ENCODE measurements at places on chromosomes 6 and 20. TPM values are rescaled to one million over a fixed set of nuclear protein-coding genes. Genes with fewer than 3 reads are reported as not detected.

GRCh38 chr6:87702589-87702945, 534 bp upstream of the AKIRIN2 start:
- H3K27ac ChIP-seq, result peak overlapping the region; percentile 89
- H3K4me1 ChIP-seq, result no peaks in the 10 kb centered on the region

GRCh38 chr6:30154709-30155519, 6.1 kb downstream of the TRIM10 start:
- DNase-seq, result no peak
- no peaks in the 10 kb centered on the region for H3K4me1 ChIP-seq
- no peaks in the 10 kb centered on the region for H3K36me3 ChIP-seq
- peaks cover 29% of the 10 kb centered on the region for H3K27me3 ChIP-seq
- no peak overlapping the region for H3K4me3 ChIP-seq
- no peak overlapping the region for H3K27ac ChIP-seq

CNKSR3 gene
- 5.9 TPM for total RNA-seq

CYP21A2 gene
- 0.35 TPM for total RNA-seq

DNA sequence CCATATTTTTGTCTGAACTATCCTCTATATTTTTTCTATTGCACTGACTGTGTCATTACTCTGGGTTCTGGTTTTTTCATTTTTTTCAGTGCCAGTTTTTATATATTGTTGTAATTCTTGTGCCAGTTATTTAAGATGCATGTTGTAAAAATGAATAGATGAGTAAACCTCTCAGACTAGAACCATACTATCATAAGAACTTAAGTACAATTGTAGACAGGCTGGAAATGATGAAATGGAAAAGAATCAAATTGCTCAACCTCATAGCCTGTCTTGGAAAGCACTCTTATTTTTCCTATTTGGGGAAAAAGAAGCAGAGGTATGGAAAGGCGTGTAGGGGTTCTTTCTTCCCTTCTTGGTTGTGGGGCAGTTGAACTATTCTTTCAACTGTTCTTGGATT, 30.2 kb downstream of the PANK2 start:
- DNase-seq, result no peak
- peaks cover 87% of the 10 kb centered on the region for H3K36me3 ChIP-seq
- no peaks in the 10 kb centered on the region for H3K4me1 ChIP-seq
- H3K4me3 ChIP-seq, result no peak overlapping the region
- H3K27me3 ChIP-seq, result no peaks in the 10 kb centered on the region

DNA sequence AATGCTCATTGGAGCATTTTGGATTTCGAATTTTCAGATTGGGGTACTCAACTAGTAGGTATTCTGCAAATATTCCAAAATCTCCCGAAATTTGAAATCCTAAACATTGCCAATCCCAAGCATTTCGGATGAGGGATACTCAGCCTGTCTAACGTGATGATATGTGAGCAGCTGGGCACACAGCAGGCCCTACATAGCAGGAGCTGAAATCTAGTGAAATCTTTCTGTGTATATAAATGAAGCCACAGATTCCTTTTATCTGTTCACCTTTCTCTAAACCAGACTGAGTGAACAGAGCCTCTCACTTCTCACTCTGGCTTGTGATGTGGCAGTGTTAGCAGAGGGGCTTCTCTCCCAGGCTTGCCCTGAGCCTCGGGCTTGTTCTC, 17.8 kb downstream of the STX16 start:
- H3K27me3 ChIP-seq, result no peaks in the 10 kb centered on the region
- peak overlapping the region; percentile 34 for H3K27ac ChIP-seq
- no peak overlapping the region for H3K4me3 ChIP-seq
- peaks cover 52% of the 10 kb centered on the region for H3K36me3 ChIP-seq
- no peak for DNase-seq

DSE gene
- total RNA-seq, result 44.3 TPM

DNA sequence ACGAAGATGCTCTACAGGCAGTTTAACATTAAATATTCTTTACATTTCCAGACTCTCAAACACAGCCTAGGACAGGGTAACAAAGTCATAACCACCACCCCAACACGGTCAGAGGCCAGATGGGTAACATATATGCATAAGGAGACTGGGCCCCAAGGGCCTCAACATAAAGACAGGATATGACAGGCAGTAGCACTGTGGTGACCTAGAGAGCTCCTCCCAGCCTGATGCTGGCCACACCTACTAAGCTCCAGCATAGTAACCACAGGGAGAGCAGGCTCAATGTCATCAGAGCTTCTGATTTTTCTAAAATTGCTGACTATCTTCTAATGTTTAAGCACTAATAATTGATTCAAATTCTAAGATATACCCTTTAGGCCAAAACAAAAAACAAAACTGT, 21.7 kb downstream of the SMLR1 start:
- peaks cover 23% of the 10 kb centered on the region for H3K36me3 ChIP-seq
- H3K27ac ChIP-seq, result no peak overlapping the region
- peaks cover 6% of the 10 kb centered on the region for H3K4me1 ChIP-seq
- no peaks in the 10 kb centered on the region for H3K27me3 ChIP-seq
- peak; percentile 58 for DNase-seq

GRCh38 chr6:144728804-144729203, 443.7 kb downstream of the UTRN start:
- H3K4me3 ChIP-seq, result no peak overlapping the region
- no peak for DNase-seq
- H3K27me3 ChIP-seq, result no peaks in the 10 kb centered on the region
- peaks cover 2% of the 10 kb centered on the region for H3K4me1 ChIP-seq
- H3K36me3 ChIP-seq, result peaks cover 19% of the 10 kb centered on the region

DNA sequence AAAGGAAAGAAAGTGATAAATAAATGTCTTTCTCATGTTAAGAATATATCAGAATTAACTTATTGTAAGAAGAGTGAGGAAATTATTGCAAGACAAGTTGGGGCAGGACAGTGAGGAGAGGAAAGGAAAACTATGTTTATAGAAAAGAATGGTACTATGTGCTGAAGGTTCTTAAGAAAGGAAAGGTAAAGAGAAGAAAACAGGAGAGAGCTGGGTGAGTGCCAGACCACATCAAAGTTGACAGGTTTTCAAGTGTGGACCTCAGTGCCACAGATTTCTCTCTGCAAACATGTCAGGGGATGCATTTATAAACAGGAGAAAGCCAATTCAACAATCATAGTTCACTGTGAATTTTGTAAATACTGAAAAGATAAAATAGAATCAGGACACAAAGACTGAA, 439.2 kb downstream of the PKHD1 start:
- no peaks in the 10 kb centered on the region for H3K4me1 ChIP-seq
- H3K27ac ChIP-seq, result no peak overlapping the region
- H3K27me3 ChIP-seq, result no peaks in the 10 kb centered on the region
- DNase-seq, result no peak
- no peaks in the 10 kb centered on the region for H3K36me3 ChIP-seq

GGTLC1 gene
- not detected for total RNA-seq

GRCh38 chr20:22446613-22447446, 137.5 kb downstream of the FOXA2 start:
- no peak for DNase-seq
- H3K4me3 ChIP-seq, result no peak overlapping the region
- H3K36me3 ChIP-seq, result no peaks in the 10 kb centered on the region
- H3K4me1 ChIP-seq, result peaks cover 11% of the 10 kb centered on the region
- no peaks in the 10 kb centered on the region for H3K27me3 ChIP-seq

NOTCH4 gene
- total RNA-seq, result 2.0 TPM

- no peak for DNase-seq
- H3K36me3 ChIP-seq, result no peaks in the 10 kb centered on the region
- H3K4me1 ChIP-seq, result peaks cover 7% of the 10 kb centered on the region
Measured at GRCh38 chr6:122775975-122776374, 3.5 kb upstream of the FABP7 start.

SRSF12 gene
- total RNA-seq, result 17.7 TPM

DNA sequence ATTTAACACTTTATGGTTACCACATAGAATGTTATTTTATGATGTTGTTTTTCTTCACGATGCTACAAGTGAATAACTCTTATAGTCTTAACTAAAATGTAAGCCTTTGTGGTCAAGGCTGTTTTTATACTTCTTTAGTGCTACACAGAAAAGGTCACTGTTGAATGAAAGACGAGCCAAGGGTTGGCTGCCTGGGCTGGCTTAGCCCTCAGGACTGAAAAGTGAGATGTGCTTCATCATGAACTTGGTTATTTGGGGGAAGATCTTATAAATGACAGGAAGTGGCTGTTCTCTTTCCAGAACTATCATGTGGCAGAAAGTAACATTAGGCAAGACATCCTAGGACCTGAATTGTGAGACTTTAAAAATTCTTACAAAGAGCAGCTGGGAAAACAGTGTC, 404.0 kb downstream of the BTBD3 start:
- no peaks in the 10 kb centered on the region for H3K36me3 ChIP-seq
- DNase-seq, result no peak
- H3K27ac ChIP-seq, result no peak overlapping the region

GRCh38 chr6:139990856-139991465, 616.5 kb upstream of the CITED2 start:
- H3K27me3 ChIP-seq, result no peaks in the 10 kb centered on the region
- peaks cover 9% of the 10 kb centered on the region for H3K4me1 ChIP-seq
- H3K4me3 ChIP-seq, result no peak overlapping the region
- no peak for DNase-seq

DNA sequence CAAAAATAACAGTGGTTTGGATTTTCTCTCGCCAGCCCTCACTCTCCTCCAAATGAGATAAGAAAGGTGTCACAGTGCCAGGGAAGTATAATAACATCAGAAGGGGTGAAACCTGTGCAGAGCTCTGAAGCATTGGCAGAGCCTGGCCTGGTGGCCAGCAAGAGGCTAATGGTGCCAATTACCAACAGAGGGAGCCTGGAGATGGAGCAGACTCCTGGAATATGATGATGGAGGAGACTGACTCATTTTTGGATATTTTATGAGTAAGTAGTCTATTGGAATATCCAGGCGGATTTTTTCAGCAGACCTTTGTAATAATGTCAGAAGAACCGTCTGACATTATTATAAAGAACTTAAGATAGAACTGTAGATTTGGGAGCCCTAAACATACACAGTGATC, 442.6 kb upstream of the MARCKS start:
- H3K4me1 ChIP-seq, result no peaks in the 10 kb centered on the region
- no peaks in the 10 kb centered on the region for H3K36me3 ChIP-seq
- no peak overlapping the region for H3K4me3 ChIP-seq
- DNase-seq, result no peak
- no peaks in the 10 kb centered on the region for H3K27me3 ChIP-seq
- H3K27ac ChIP-seq, result no peak overlapping the region

DNA sequence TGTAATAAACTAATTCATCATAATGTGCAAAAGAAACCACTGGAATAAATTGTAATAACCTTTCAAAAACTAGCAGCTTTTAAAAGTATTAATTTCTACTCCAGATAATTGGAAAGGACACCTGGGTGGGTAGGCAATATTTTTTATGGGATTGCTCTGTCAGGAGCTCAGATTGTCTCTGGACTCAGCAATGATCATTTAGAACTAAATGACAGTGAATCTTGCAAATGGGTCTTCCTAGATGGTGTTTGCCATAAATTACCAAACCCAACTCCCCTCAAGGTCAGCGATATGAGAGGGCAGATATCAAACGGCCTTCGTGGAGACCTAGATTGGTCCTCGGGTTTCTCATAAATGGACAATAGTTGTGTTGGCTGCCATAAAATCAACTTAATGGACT, 181.9 kb downstream of the HS3ST5 start:
- H3K27me3 ChIP-seq, result no peaks in the 10 kb centered on the region
- DNase-seq, result no peak
- H3K36me3 ChIP-seq, result no peaks in the 10 kb centered on the region

NKAIN4 gene
- total RNA-seq, result not detected

DNA sequence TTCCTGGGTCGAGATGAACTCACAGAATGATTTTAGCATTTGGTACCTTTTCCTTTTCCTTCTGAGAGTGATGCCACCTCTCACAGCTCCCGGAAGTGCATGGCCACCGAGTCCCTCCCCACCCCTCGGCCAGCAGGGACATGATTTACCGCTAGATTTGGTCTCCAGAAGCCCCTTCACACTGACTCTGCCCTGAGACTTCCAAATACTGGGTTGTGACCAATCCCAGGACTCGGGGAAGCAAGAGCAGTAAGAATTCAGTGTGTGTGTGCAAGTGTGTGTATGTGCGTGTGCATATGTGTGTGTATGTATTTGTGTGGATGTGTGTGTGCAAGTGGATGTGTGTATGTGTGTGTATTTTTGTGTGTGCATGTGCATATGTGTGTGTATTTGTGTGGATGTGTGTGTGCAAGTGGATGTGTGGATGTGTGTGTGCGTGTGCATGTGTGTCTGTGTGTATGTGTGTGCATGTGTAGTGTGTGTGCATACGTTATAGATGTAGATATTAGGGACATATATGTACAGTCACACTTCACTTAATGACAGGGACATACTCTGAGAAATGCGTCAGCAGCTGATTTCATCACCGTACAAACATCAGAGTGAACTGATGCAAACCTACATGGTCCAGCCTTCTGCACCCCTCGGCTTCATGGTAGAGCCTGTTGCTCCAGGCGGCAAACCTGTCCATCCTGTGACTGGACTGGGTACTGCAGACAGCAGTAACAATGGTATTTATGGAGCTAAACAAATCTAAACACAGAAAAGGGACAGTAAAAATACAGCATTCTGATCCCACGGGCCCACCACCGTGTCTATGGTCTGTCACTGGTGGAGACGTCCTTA, 374.5 kb downstream of the TAF4 start:
- H3K36me3 ChIP-seq, result no peaks in the 10 kb centered on the region
- no peaks in the 10 kb centered on the region for H3K27me3 ChIP-seq
- no peak overlapping the region for H3K4me3 ChIP-seq
- no peak for DNase-seq

DNA sequence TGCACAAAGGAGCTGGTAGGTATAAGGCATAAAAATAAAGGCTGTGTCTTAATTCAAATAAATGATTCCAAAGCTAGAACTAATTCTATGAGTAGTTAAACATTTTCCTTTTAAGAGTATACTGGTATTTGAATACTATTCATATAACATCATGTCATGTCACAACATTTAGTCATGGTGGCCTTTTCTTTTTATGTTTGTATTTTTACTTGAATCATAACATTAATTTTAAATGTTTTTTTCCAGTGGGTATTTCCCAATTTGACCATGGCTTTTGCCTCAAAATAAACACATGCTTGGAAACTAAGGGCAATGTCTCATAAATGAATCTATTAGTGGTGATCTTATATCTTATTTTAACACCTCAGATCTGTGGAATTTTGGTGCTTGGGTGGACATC, 177.1 kb downstream of the CD109 start:
- no peaks in the 10 kb centered on the region for H3K4me1 ChIP-seq
- H3K4me3 ChIP-seq, result no peak overlapping the region
- H3K36me3 ChIP-seq, result no peaks in the 10 kb centered on the region
- no peak for DNase-seq
- no peaks in the 10 kb centered on the region for H3K27me3 ChIP-seq
